Stimulated activated CD8-positive, alpha-beta memory T cell treated with anti-CD3 and anti-CD28 coated beads, Interleukin-7, amount 100 ng/mL, for 48 hours (primary cell): ENCODE measurements at places on chromosomes 7 and 10.

DNA sequence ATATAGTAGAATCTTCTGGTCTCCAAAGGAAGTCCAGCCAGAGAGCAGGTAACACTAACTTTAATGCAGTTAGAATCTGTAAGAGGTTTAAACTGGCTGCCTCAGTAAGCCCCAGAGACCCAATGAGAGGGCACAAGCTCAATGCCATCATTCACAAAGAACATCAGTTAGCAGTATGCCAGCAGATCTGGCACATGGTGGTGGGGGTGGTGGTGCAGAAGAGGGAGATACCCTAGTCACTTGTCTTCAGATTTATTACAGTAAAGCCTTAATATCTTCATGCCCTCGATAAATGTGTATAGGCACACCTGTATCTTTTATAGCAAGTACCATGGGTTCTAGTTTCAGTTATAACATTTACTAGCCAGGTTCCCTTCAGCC is 86.2 kb downstream of the SORBS1 start:
- DNase-seq = no peak

DNA sequence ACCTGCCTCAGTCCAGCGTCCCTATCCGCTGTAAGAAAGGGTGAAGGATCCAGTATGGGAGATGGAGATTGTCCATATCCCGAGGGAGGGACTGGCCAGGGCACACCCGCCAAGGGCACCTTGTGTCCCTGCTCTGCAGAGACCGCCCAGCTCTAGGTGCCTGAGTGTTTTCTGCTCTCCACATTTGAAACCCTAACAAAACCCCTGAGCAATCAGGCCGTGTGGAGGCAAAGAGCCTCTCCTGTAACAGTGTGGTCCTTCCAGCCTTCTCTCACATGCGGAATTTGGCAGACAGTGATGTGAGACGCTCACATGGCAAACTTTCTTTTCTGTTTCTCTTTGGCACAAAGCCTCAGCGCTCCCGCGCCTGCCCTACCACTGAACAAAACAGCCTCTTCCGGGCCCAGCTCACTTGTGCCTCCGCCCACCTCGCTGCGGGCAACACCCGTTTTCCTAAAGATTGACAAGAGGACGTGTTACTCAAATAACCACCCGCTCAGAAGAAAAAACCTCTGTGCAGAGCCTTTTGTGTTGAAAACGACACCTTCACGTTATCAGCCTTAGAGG is 514.8 kb downstream of the DNAJB6 start:
- peak; percentile 32 for DNase-seq

DNA sequence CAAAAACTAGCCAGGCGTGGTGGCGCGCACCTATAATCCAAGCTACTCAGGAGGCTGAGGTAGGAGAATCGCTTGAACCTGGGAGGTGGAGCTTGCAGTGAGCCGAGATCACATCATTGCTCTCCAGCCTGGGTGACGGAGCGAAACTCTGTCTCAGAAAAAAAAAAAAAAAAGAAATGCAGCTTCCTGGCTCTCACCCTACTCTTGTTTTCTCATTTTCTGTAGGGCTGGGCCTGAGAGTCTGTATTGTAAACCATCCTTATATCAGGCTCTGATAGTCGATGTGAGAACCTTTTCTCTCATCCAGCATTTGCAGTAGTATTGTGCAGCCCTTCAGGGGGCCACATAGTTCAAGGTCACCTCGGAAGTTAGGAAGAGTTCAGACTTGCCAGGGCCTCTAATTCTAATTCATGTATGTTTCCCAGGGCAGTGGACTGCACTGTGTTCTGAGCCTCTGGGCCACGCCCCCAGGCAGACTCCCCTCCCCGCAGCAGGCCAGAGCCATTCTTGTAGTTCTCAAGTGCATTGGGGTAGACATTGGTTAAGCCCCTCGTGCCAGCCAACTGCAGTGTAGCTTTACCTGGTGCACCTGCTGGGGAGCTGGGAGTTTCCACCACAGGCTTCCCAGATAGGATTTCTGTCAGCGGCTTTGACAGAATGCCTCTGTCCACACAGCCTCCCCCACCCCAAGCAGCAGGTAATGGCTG is 38.3 kb upstream of the PDCD4 start:
- DNase-seq = no peak

- DNase-seq = no peak
These were observed 490.0 kb upstream of the LRRN3 start for GRCh38 chr7:110600956-110601355.

DNA sequence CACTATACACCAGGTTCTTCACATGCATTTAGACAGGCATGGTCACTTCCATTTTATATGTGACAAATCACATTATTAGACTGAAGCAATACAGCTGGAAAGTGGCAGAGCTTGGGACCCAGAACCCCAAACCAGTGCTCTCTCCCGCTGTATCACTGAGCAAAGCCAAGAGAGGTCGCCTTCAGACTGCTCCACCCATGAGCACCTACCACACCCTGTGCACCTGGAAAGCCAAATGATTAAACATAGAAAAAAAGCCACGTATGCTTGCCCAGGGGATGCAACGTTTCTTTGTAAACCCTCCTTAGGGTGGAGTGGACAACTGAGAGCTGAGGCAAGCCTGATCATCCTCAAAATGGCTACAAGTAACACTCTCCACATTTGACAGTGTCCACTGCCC is 72.5 kb downstream of the CCDC6 start:
- DNase-seq = no peak

DNA sequence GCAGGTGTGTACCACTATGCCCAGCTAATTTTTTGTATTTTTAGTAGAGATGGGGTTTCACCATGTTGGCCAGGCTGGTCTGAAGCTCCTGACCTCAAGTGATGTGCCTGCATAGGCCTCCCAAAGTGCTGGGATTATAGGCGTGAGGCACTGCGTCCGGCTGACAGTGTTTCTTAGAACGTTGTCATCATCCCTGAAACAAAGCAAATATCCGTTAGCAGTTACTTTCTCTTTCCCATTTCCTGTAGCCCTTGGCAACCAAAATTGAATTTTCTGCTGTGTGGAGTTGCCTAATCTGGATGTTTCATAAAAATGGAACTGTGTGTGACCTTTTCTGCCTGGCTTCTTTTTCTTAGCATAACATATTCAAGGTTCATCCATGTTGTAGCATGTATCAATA is 22.4 kb downstream of the ZNF33A start:
- DNase-seq = no peak

- no peak for DNase-seq
These were observed 509.5 kb downstream of the PLXNA4 start for GRCh38 chr7:132066761-132067171.

- no peak for DNase-seq
These were observed 180.2 kb upstream of the FZD1 start for GRCh38 chr7:91083855-91084644.

- no peak for DNase-seq
These were observed 19.6 kb upstream of the MGMT start for GRCh38 chr10:129447486-129447885.

- DNase-seq = no peak
These were observed 21.9 kb downstream of the ARHGAP22 start for GRCh38 chr10:48582970-48583369.

DNA sequence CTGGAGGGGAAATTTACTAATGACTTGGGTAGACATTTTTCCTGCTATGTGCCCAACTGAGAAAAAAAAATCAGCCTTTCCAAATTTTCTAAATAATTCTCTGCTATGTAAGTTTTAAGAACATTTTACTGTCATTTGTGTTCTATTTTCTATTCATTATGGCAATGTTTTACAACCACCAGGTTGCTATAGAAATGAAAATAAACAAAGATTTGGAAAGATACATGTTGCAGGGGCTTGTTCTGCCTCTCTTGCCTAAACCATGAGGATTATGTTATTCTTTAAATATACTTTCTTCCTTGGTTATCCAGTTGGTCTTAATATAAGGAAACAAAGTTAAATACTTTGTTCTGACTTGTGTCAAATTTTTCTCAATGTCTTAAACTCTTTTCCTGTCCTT is 257.2 kb downstream of the TWIST1 start:
- no peak for DNase-seq

- no peak for DNase-seq
These were observed 6.6 kb downstream of the PDIA4 start for GRCh38 chr7:149021725-149022062.

DNA sequence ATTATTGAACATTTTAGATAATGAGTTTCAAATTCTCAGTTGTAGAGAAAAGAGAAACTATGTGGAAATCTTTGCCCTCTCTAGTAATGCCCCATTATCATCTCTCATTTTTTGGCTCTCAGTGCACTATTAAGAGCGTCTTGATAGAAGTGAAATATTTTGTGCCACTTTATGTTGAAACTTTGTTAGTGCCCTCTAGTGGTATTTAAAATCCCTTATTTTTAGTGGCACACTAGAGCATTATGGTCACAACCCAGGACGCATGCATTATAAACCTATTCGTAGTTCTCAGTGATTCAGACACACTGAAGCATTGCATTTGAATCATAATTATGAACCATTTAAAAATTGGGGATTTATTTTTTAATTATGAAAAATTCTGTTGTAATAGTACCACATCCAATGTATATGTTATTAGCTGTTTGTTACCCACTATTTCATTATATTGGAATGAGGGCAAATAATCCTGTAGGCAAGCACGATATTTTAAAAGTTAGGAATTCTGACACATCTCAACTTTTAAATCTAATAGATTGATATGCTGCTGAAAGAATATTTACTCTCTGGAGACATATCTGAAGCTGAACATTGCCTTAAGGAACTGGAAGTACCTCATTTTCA is 21.9 kb downstream of the PDCD4 start:
- DNase-seq = no peak

DNA sequence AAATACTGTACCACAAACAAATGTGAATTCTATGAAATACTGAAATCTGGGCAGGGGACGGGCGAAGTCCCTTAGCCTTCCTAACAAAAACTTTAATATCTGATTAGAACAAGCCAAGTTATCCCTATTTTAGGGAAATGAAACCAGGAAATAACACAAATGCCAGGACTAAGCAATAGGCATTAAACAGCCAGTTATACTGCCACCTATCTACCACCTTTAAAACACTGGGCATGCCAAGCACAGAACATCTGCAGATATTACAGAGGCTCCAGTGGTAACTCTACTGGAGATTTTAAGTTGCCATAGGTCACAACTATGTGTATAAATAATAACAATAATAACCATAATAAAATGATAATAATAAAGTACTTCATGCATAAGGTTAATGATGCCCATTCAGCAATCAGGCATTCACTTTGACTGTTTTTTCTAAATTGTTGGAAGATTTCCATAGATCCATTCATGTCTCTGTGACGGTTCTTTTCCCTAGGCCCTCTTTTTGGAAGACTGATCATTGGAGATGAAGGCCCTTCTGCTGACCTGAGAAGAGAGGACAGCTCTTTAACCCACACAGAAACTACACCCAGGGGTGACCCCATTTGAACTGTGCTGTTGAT is 195.7 kb downstream of the CACNA2D1 start:
- DNase-seq = no peak

GRCh38 chr7:343864-344607 is 54.1 kb downstream of the FOXL3 start:
- no peak for DNase-seq

DNA sequence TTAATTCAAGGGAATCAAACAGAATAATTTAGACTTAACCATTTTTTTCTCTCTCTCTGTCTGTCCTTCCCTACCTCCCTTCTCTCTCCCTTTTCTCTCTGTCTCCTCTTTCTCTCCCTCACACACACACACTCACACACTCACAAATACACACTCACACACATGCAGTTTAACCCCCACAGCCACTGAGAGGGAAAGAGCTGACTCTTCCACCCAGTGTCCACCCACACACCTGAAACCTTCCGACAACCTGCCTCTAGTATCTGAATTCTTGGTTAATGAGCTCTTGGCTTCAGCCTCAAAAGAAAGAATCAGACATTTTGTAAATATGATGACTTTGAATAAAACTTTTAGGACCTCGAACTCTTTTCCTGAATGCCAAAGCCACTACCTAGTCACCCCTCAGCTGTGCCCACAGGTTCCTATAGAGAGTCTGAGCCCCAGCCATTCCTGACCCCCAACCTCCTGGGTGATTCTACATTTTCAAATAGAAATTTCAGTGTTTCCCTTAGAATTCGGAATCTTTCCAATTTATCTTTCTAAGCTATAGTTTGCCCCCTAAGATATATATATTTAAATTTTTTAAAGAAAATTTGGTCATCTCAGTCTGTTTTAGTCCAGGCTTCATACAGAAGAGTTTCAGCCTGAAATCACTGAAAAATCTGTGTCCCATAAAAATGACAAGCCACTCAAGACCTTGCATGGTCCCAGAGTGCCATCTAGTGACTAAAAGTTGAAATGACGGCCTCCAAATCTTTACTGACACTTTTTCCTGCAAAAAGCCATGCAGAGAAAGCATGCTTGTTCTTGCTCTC is 202.8 kb downstream of the IPMK start:
- DNase-seq = no peak

GRCh38 chr7:130822642-130823041 is 88.6 kb upstream of the KLF14 start:
- no peak for DNase-seq

DNA sequence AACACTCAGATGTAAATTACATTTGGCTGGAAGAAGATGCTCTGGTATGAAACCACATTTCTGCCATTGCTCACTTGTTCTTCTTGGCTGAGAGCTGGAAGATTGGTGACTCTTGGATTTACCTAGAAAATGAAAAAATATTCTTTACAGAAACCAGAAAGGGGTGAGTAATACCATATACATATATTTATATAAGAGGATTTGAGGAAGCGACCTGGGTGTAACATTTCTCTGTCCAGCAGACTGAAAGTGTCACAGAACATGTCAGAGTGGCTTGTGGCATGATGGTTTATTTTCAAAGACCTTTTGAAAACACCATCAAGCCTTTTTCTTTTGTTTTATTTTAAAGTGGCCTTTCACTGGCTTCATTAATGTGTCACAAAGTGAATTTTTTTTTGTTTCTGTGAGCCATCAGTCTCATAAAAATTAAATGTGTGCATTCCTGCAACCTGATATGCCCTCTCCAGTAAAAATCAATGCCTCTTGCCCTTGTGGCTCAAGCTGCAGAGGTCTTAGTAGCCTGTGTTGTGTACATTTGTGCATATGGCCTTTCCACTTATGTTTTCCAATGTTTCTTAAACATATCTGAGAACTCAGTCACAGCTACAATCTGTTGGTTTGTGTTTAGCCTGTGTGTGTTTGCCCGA is 23.5 kb downstream of the CREB5 start:
- DNase-seq = no peak

DNA sequence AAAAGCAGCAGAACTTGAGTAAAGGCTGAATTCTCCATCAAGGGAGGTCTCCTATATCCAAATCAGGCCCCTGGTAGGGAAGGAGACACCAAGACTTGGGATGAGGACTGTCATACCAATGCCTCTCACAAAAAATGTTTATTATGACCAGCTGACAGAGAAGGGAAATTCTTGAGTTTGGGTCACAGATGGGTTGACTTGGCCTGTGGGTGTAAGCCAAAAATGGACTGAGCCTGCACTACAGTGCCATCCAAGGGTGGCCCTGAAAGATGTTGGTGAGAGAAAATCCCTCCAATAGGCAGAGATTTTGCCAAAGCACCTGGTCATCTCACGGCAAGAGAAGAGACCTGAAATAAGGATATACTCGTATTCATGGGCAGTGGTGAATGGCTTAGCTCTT is 27.0 kb upstream of the PPIF start:
- DNase-seq = no peak
